Mammary epithelial cell (primary cell): ENCODE measurements at places on chromosomes 16 and 17. TPM values are rescaled to one million over a fixed set of nuclear protein-coding genes. Genes with fewer than 3 reads are reported as not detected.
A peak's percentile ranks its signal among the peaks of the same experiment; 100 is the strongest.

- DNase-seq = no peak
These were observed 6.5 kb downstream of the HSDL1 start for GRCh38 chr16:84138500-84138823.

DNA sequence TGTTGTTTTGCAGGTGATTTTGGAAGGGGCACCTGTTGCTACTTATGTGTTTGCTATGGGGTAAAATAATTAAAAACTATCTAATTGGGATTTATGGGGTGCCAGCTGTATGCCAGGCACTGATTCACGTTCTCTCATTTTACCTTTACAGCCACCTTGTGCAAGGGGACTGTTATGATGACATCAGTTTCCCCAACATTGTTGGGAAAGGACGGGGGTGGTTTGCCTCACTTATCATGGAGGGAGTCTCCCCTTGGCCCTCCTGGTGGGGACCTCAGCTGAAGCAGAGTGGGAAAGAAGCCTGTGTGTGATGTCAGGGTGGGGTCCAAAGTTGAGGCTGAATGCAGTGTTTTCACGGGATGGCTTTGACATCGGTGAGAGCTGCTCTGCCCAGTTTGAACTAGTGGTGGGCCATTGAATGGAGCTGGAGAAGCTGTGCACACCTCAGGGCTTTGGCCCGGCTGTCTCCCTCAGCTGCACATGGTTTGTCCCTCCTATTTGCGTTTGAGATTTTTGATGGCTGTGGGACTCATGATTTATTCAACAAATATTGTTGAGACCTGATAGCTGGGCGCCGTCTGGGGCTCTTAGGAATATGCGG, 36.1 kb downstream of the CMIP start:
- no peak for DNase-seq

- no peak for DNase-seq
These were observed 5.3 kb downstream of the ZNF385C start for GRCh38 chr17:42092939-42093338.

DNA sequence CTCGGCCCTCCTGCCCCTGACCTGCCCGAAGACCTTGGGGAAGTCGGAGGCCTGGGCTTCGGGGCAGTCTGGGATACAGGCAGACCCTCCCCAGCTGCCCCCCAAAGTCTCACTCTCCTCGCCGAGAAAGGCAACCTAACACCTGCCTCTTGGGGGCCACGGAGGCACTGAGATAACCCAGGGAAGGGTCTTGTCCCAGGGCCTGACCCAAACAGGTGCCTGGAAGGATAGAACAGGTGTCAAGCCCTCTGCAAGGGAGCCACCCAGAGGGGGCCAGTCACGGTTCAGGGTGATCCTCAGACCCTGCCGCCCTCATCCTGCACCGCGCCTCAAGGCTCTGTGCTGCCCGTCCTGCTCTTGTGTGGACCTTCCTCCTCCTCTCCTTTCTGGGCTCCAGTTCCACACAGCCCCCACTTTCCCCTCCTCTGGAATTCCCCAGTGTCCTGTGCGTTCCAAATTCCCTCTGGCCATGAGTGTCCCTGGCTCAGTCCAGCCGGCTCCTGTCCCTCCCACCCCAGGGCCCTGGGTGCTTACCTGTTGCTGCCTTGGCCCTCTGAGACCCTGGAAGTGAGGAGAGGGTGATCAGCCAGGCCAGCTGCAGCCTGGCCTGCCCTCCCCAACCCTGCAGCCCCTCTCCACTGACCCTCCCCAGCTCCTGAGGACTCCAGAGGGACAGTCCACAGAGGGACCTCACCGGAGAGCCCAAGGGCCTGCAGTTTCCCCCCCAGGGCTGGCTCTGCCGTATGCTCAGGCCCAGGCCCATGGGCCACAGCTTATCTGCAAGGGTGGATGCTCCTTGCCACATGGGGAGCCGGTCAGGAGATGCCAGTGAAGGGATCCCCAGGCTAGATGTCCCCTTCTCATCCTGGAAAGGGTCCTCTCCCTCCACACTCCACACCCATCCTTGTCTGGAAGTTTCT, 3.8 kb downstream of the PRSS27 start:
- no peak for DNase-seq

GRCh38 chr17:17540935-17541639, 44.9 kb upstream of the RASD1 start:
- DNase-seq = no peak

GRCh38 chr17:27513849-27514248, 57.6 kb downstream of the KSR1 start:
- DNase-seq = no peak

DNA sequence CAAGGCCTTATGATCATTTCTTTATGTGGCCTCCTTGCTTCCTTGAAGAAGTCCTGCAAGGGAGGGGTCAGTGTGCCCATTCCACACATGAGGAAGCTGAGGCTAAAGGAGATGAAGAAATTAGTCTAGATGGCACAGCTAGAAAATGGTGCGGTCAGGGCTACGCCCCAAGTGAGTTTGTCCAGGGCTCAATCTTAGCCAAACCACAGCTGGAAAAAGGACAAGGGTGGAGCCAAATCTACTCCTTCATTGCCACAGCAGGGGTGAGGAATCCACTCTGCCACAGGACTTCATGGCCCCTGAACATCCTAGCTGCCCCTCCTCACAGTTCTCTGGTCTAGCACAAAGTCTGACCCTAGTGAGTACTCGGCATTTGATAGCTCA, 16.2 kb downstream of the BEAN1 start:
- no peak for DNase-seq

DNA sequence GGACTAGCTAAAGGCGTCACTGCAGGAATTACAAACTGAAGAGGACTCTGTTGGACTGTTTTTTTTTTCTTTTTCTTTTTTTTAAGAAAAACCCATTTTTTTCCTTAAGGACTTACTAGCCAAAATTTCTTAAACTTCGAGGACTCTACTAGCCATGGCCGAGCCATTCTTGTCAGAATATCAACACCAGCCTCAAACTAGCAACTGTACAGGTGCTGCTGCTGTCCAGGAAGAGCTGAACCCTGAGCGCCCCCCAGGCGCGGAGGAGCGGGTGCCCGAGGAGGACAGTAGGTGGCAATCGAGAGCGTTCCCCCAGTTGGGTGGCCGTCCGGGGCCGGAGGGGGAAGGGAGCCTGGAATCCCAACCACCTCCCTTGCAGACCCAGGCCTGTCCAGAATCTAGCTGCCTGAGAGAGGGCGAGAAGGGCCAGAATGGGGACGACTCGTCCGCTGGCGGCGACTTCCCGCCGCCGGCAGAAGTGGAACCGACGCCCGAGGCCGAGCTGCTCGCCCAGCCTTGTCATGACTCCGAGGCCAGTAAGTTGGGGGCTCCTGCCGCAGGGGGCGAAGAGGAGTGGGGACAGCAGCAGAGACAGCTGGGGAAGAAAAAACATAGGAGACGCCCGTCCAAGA, 878 bp downstream of the HEXIM1 start:
- DNase-seq = peak; percentile 73

GRCh38 chr17:49971199-49971847, 2.3 kb downstream of the DLX4 start:
- DNase-seq = no peak

DNA sequence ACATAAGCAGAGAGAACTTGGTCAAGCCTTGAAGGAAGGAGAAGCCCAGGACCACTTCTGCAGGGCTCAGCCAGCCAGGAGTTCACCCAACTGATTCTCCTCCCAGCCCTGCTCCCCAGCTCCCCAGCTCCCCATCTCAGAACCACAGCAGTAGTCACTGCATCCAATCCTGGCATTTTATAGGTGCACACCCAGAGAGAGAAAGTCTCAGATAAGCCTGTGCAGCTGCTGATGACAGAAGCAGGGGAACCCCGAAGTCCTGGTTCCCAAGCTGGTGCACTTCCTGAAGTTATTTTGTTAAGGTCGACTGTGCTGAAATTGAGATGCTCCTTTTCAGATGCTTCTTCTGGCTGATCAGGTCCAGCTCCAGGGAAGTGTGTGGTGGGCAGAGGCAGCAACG, 6.6 kb downstream of the RNF112 start:
- DNase-seq = peak; percentile 14

DNA sequence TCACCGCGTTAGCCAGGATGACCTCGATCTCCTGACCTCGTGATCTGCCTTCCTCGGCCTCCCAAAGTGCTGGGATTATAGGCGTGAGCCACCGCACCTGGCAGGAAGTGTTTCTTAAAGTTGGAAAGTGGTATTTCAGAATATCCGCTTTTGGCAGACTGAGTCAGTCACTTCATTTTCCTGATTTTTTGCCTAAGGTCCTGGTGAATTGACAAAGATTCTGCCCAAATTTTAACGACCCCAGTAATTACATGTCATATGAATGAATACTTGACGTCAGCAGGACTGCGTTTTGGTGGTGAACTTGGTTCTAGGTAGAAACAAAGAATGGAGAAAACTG, 4.5 kb upstream of the BRCA1 start:
- DNase-seq = peak; percentile 35

- no peak for DNase-seq
These were observed 39.3 kb upstream of the IRX6 start for GRCh38 chr16:55284718-55285099.

- DNase-seq = no peak
These were observed 12.3 kb upstream of the EFCAB13 start for GRCh38 chr17:47311420-47311819.

DNA sequence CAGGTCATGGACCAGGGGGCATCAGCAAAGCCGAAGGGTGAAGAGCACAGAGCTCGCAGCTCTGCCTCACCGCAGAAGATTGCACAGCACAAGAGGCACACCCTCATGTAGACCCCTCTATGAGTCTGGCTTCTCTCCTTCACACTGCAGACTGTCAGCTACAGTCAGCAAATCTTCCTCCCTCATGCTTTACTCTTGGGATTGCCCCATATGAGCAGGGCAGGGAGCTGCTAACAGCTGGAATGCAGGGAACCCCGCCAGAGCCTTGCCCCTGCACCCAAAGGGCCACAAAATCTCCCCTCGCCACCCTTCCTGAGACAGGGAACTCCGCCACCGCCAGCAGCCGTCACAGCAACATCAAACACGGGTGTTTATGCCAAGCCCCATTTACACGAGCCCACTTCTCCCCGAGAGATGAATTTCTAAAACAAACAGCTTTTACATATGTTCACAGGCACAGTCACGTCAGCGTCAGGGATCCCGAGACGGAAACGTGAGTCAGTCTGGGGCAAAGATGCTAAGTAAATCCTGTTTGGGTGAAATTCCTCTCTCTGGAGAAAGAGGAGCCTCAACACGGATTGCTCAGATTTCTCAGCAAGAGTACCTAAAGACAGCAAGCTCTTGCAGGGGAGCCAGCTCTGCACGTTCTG, 121.9 kb downstream of the CDYL2 start:
- no peak for DNase-seq

- DNase-seq = no peak
These were observed 1.9 kb upstream of the FAM20A start for GRCh38 chr17:68603027-68603426.

- DNase-seq = no peak
These were observed 17.6 kb upstream of the SLC38A8 start for GRCh38 chr16:84059946-84060901.

DNA sequence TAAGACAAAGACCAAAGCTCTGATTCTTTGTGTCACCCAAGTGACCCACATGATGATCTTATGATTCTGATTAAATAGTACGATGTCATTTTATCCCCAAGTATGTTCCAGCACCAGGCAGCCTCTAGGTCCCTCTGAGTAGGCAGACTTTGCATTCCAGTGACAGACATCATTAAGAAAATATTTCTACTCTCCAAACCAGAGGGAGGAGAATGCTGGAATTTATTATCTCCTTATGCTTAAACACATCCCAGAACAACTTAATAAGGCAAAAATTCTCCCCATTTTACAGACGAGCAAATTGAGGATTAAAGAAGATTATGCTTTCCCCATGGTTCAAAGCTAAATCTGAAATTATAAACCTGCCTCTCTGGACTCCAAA, 192.8 kb upstream of the CDH11 start:
- no peak for DNase-seq

SGCA gene
- total RNA-seq = not detected

AMFR gene
- 238 TPM for total RNA-seq

AATK gene
- 2.0 TPM for total RNA-seq

PRSS27 gene
- 1.6 and 2.1 TPM in 2 replicates for total RNA-seq

SPNS2 gene
- total RNA-seq = 0.67 TPM

CCL22 gene
- total RNA-seq = not detected in 2 replicates
